ENCODE measurements at places on chromosomes 7 and 10.

DNA sequence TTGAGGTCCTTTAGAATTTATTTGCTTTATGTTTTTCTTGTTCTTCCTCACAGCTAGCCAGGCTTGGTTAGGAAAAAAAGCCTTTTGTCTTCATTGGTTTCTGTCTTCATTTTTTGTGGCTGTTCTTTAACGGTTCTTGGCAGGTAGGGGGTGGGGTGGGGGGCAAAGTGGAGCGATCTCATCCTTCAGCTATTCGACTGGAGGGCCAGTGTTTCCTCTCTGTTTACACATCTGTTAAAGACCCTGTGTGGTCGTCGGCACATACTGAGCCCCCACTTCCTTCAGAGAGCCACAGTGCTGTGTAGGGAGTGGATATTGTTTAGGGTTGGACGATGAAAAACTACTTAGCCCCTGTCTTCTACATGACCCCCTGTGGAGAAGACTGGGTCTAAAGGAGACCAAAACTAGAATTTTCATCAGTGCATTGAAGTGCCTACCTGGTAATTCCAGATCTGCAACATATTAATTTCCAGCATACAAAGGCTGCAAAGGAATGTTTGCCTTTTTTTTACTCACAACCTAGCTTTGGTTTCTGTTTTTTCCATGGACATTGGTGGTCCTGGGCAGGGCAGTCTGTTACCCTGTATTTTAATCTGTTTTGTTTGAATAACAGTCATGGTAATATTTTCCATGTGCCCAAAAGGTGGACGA is 29.0 kb downstream of the PRPF18 start:
- no peak for DNase-seq

DNA sequence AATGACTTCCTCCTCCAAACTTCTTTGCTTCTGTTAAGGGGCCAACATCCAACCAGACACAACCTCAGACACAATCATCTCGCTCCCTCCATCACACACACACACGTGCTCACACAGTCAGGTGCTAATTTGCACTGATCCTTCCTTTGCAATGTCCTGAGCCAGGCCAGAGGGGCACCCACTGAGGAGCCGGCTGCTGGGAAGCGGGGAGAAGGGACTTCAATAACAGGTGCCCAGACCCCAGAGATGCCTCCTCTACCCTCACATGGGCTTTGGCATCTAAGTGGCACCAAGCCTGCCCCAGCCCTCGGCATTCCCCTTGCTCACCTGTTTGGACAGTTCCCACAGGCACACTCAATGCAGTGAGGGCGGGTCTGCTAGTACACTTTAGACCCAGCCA is 34.2 kb upstream of the SVOPL start:
- no peak for DNase-seq

- no peak for DNase-seq
Measured at GRCh38 chr10:86098187-86098881, 268.3 kb downstream of the GRID1 start.

DNA sequence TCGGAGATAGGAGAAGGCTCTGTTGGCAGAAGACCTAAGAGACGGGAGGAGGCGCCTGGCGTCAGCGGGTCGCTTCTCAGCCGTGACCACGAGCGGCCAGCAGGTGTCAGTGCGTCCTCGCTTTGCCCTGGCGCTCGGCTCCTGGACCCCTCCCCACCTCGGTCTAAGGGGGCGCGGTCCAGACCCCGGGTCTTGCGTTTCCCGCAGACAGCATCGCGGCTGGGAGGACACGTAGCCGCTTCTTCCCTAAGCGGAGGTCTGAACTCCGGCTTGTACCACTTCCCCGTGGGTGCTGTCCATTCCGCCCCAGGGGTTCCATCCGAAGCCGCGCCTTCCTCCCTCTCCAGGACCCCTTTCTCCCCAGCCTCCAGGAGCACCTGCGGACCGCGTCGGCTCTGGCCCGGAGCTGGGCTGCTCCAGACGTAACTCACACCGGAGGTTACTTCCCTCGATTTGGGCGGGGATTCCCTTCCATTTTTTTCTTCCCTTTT is 593 bp upstream of the ADRA2A start:
- no peak for DNase-seq

GRCh38 chr7:37683246-37684120 is at the start of gene GPR141:
Gene GPR141, plus strand, starts transcription at chr7:37683766. Its CDS starts 56,628 bp downstream, at chr7:37740394.
- no peak for DNase-seq

DNA sequence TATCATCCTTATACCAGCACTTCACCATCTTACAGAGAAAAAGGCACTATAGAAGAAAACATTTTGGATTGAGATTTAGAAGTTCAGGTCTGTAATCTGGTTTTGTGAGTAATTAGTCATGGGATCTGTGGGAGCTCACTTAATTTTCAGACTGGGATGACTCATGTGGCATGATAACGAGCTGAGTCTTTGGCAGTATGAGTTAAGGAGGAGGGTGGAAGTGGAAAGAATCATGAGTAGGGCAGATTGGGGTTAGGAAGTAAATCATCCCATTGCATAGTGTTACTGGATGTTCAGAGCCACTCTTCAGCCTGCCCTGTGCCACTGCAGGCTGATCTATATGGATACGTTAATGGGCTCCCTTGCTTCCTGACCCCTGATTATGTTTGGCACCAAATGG is 64.9 kb downstream of the ZNF92 start:
- peak; percentile 66 for DNase-seq

Data from AG04449 (cell line).